Left renal pelvis (tissue), 4 donors: ENCODE measurements at places on chromosomes 16 and 17.

DNA sequence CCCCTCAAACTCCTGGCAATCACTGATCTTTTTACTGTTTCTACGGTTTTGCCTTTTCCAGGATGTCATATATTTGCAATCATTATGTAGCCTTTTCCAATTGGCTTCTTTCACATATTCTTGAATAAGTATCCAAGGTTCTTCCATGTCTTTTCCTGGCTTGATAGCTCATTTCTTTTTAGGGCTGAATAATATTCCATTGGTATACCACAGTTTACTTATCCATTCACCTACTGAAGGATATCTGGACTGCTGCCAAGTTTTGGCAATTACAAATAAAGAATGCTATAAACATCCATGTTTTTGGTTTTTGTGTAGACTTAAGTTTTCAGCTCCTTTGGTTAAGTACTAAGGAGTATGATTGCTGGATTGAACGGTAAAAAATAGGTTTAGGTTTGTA, 16.0 kb downstream of the GPATCH8 start:
- no peak for DNase-seq

GRCh38 chr16:12565423-12565822, 238.3 kb downstream of the CPPED1 start:
- no peak for DNase-seq

DNA sequence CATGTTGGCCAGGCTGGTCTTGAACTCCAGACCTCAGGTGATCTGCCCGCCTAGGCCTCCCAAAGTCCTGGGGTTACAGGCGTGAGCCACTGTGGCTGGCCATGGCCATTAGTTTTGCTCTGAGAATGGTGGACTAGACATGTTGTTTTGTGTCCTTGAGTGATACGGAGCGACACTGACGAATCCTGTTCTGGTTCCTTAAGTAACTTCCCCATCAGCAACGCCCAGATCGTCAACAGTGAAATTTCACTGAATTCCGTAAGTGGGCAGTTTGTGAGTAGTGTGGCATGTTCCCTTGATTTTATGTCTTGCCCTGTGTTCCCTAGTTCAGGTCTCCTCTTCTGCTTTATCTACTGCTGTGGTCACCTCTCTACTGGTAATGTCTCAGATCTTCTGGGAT, 67.4 kb downstream of the SNX29 start:
- DNase-seq, result no peak

GRCh38 chr17:32482568-32483320, 4.0 kb upstream of the CDK5R1 start:
- DNase-seq, result no peak
